ENCODE measurements at places on chromosomes 4 and X.

- no peak for DNase-seq
Measured at GRCh38 chr4:164937576-164938270, 39.7 kb downstream of the TRIM61 start.

DNA sequence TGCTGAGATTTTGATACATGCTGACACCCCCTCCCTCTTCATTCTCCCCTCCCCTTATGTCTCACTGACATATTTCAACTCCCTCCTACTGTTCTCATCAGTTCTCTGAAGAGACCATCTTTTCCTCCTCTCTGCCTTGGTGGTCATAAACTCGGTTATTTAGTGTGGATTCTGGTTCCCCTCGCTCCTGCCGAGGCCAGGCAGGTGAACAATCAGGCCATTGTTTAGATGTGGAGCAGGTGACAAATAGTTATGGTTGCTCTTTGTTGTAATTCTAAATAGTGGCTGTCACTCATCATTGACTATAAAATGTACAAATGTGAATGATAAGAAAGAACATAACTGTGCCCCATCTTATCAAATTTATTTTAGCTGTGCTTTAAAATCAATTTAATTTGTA lies 324.6 kb downstream of the BCOR start:
- no peak for DNase-seq

DNA sequence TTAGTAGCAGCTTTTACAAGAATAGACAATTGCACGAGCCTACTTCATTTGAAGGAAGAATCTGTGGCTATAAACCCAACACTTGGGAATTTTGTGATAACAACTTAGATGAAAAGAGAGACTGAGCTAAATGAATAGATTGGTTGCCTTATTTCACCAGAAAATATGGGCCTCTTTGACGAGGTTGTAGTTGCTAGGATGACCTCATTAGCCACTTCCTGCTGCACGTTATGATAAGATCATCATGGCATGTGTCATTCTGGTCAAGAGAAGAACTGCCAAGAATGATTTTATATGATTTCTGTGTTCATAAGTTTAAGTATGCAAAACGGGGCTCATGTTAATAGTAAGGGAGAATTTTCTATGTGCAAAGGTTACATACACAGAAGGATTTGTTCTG lies 321.9 kb upstream of the GIMD1 start:
- DNase-seq: no peak

GRCh38 chrX:16633754-16634153 lies 16.2 kb upstream of the S100G start:
- DNase-seq: no peak

DNA sequence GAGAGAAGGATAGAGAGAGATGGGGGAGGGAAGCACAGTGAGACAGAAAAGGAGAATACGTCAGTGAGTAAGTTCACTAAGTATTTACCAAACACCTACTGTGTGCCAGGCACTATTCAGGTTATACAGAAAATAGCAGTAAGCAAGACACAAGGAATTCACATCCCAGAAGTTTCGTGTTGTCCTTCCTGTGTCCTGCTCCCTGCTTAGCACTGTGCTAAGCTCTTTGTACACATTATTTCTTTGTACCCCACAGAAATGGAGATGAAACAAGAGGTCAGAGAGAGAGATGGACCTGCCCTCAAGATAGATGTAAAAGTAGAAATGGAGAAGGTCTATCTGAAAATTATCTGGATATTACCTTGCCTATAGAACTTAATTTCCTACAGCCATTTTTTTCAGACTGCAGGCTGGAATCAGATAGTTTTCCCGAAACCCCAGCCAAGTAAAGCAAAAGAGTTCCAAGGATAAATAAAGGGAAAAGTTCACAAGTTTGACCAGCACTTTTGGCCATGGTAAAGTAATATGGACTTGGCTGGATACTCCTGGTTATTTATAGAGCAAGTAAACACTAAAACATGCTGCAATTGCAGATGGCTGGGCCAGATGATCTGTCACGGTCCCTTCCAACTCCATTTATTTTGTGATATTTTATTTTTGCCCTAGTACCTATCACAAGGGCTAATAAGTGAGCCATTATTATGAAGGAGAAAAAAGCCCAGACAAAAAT lies 353.7 kb upstream of the SLC7A11 start:
- DNase-seq: no peak

- no peak for DNase-seq
Measured at GRCh38 chr4:79272761-79273160, 53.1 kb downstream of the NAA11 start.

- no peak for DNase-seq
Measured at GRCh38 chr4:62135565-62136156, 935.5 kb downstream of the ADGRL3 start.

DNA sequence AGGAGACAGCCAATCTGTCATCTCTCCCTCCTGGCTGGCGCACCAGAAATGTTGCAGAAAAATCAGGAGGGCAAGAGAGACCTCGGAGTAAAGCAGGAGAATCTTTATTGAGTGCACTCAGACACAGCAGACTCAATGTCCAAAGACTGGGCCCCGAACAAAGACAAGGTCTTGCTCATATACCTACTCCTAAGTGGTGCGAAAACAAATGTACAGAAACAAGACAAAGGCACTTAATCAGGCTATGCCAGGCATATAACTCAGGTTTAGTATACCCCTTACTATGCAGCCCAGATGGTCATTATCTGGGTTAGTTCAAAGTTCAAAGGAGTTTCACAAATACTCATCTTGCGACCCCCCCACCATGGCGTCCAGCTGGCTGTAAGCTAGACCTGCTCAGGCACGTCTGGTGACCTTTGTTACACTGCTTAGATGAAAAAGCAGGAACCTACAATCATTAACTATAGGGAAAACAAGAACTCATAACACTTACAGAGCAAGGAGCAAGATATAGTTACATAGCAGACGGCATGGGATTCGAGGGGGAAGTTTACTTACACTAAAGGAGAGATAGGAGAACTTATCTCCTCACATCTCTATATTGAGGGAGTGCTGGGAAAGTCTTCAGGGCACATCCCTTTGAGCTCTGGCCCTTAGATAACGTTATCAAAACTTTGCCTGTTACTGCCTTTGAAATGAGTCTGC lies 27.5 kb downstream of the SULT1E1 start:
- no peak for DNase-seq

GRCh38 chr4:81431971-81432370 lies 39.7 kb downstream of the RASGEF1B start:
- no peak for DNase-seq

DNA sequence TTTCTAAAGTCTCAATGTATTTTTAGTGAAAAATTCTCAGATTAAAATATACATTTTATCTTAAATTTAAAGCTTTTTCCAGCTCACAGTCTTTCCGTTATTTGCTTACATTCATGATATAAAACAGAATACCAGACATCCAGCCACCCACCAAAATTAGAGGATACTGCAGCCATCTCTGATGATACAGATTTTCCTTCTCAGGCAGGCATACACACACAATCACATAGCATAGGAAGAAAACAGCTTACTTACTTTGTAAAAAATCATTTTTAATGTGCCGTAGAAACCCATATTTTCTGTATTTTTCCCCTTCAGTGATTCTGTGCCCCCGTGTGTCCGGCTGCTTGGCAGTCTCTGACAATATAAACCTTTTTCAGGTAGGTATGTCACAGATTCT lies 183.7 kb downstream of the FBXW7 start:
- DNase-seq: no peak

GRCh38 chr4:72843466-72843865 lies 226.1 kb downstream of the COX18 start:
- DNase-seq: no peak

DNA sequence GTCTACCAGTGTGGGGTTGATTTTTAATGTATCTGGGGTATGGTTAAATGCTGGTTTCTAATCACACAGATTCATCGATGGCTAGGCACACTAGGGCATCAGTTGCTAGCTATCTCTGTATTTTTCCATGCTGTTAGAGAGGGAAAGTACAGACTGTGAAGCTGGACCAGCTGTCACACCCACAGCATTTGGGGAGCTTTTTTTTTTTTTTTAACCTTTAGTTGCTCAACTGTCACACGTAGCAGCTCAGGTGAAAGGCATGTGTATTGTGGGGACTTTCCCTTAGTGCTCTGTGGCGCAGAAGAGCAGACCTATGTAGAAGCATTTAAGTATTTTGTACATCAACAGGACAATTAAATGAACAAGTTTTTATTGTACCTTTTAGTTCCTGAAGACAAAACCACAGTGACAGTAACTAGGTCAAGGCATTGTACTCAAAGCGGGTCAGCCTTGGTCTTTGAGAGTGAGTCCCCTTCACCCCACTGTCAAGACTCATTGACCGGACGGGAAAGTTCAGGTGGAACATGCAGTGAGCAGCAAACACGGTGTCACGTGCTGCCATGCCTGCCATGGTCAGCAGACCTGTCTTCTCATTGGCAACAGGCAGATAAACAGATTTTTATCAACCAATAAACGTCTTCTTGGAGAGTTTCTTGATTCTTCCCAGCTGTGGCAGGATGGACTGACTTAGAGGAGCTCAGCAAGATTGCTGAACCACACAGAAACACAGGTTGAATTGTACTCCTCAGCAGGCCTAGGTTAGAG lies 65.3 kb downstream of the CASP3 start:
- DNase-seq: no peak

GRCh38 chr4:102217345-102217744 lies 127.9 kb downstream of the SLC39A8 start:
- DNase-seq: no peak

- DNase-seq: no peak
Measured at GRCh38 chrX:136531951-136532350, at the start of gene VGLL1. VGLL1 (plus strand) TSS chrX:136532215; CDS start chrX:136536021, 3,806 bp downstream.

DNA sequence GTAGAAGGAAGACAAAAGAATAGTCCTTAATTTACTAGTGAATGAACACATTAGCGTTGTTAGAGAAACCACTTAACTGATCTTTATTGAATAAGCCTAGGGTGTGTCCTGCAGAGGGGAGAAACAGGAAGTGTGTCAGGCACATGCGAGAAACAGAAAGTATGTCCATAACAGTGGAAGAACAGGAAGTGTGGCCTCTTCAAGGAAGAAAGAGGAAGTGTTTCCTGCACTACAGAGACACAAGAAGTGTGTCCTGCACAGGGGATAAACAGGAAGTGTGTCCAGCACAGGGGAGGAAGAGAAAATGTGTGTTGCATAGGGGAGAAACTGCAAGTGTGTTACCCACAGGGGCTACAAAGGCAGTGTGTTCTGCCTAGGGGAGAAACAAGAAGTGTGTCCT lies 539.6 kb upstream of the PRKX start:
- no peak for DNase-seq

DNA sequence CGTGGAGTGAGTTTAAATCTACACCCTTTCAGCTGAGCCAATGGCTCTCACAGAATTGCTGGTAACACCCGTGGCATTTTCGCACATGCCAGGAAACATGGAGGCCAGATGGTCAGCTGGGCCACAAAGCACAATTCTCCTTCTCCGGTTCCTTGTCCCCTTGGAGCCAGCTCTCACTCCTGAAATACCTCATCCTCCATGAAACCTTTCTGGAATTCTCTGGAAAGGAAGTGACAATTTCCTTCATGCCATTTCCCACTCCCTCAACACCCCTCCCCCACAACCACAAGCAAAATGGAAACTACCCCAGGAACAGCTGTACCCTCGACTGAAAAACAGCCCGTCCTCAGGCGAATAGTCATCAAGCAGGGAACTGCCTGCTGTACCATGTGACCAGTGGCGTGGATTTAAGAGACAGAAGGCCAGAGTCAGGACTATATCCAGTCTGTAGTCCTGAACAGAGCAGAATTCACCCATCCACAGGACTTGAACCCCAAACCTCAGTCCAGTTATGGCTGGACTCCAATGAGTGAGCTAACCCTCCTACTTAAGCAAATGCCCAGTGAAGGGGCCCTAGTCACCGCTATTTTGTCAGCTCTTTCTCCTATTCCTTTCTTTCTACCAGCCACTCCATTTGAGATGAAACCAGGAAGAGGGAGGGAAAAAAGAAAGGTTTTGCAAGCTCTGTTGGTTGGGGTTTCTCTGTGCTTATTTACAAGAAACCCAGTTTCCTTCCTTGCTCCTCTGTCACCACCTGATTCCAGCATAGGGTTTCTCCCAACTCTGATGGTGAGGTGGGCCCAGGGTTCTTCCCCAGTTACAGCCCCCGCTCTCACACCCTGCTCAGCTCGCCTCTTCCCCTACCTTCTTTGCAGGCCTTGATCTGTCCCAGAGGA lies 24.5 kb downstream of the ELF4 start:
- DNase-seq: no peak

- no peak for DNase-seq
Measured at GRCh38 chrX:31228909-31229308, 157.1 kb upstream of the FTHL17 start.

DNA sequence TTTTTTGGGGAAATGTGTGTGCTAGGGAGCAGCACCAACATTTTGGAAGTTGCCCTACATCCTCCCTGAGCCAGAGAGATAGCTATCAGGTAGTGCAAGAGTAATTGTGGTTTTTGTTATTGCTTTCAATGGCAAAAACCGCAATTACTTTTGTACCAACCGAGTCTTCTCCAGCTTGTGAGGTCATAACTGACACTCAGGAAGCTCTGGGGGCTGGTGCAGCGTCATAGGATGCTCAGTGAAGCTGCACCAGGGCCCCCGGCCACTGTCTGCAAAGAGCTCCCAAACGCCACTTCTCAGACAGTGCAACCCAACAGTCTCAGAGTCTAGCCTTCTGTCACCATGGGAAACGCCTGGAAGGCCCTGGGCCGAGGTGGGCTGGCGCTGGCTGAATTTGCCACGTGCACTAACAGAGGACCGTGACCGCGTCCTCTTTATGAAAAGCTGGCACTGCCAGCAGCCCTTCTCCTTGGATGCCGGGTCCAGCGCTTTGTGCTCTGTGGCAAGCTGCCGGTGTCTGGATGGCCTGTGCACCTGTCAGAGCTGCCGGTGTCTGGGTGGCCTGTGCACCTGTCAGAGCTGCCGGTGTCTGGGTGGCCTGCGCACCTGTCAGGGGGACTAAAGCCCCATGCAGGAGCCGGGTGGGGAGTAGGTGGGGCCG lies 19.4 kb downstream of the SH3TC1 start:
- no peak for DNase-seq

- DNase-seq: no peak
Measured at GRCh38 chr4:177921715-177922114, 479.5 kb upstream of the AGA start.

GRCh38 chr4:151584101-151584500 lies 175.1 kb downstream of the FHIP1A start:
- DNase-seq: no peak

DNA sequence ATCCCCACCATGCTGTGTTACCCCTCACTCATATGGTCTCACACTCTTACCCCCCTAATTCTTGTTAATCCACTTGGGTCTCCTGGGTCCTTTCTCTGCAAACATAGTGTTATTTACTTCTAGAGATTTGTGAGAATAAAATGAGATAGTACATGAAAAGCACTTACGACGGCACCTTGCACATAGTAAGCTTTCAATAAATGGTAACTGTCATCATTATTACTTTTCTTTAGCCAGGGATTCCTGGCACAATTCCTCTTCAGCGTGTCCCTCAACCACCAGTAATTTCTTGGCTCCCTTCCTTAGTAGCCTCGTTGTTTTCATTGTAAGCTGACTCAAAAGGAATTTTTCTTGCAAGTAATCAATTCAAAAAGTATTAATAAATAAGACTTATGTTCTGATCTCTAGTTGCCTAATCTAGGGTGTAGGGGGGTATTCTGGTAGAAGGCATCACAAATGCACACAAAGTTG lies 30.1 kb upstream of the RBMX start:
- no peak for DNase-seq
